ENCODE measurements at places on chromosomes 4 and X. TPM values are rescaled to one million over a fixed set of nuclear protein-coding genes. Genes with fewer than 3 reads are reported as not detected.

GRCh38 chr4:168291242-168291641 is 27.3 kb downstream of the DDX60 start:
- DNase-seq: no peak

The PCDH18 gene
- 158 TPM for polyA plus RNA-seq

DNA sequence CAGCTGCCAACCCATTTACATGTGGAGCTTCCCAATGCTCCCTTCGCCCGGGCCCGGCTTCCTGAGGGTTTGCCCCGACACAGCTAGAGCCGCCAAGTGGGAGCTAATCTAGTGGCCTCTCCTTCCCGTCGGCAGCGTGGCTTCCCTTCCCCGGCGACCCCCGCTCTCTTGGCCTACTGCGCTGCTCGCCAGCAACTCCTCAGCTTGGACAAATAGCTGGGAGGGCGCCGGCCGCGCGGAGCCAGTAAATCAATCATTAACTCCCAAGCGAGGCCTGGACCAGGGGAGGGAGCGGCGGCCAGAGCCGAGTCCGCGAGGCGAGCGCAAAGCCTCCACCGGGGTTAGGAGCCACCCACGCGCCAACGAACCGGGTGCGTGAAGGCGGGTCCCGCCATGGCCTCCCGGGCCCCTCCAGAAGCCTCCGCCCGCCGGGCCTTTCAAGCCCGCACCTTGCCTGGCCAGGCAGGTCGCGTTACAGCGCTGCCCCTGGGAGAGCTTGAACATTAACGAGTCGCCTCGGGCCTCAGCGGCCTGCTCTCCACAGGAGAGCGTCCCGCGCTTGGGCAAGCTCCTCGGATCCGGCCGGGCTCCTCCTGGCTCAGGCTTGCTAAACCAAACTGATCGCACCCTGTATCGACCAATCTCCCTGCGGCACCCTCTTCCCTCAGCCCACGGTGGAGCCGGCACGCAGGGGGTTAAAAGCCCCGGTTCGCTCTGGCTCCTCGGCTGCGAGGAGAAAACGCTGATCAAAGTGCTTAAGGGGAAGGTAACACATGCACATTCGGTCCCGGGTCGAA is 10.6 kb upstream of the BCOR start:
- no peak for DNase-seq

DNA sequence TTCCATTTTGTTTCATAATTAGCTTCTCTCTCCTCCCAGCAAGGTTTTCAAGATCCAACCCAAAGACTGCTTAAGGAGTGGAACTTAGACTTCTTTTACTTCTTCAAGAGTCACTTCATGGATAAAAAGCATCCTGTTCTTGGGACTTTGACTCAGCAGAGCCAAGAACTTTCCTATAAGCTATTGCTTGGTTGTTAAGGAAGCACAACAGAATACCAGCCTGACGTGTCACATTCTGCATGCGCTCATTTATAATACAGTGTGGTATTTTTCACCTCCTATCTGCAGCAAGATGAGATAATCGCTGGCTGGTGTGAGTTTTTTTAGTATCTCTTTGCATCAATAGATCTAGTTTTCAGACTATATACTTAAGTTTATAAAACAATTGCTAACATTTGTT is 152.1 kb downstream of the PALLD start:
- no peak for DNase-seq

DNA sequence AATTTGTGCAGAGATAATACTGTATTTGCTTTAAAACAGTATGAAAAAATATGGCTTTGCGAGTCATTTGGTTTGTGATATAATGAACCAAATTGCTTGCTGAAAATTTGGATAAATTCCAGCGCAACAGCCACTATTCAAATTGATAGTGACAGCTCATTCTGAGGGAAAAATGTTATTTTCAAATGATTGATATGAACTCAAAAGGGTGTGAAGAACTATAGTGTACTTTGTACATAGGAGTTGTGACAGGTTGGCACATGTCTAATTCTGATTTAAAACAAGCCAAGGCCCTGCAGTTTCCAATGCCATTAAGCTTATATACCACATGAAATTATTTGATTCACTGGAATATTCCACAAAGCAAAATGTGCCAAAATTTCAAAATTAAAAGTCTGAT is 1628.9 kb upstream of the AGA start:
- no peak for DNase-seq

DNA sequence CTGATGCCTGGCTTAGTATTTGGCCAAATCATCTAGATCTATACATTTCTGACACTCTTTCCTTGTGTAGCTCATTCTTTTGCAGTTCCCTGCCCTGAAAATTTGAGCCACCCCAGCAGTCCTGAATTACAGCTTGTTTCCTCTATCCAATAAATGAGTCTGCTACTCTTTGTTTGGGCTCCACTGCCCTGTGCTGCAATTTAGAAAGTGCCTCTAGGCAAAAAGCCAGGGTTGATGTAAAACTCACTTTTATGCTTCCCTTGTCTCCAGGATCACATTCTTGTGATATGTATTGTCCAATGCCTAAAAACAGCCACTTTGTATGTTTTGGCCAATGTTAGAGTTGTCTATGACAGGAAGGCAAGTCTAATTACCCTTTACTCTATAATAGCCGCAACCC is 101.7 kb upstream of the MAP3K15 start:
- DNase-seq: no peak

GRCh38 chr4:95186666-95187065 is 362.1 kb downstream of the UNC5C start:
- DNase-seq: no peak

The EGFL6 gene
- 29.5 TPM for polyA plus RNA-seq
